ENCODE measurements at places on chromosomes 3 and 15. TPM values are rescaled to one million over a fixed set of nuclear protein-coding genes. Genes with fewer than 3 reads are reported as not detected.

COLQ gene
- total RNA-seq: not detected

GORASP1 gene
- total RNA-seq: 11.4 TPM

GRCh38 chr3:197512691-197513571 lies 42.8 kb downstream of the BDH1 start:
- DNase-seq: no peak

- no peak for DNase-seq
Observed at GRCh38 chr3:100561459-100562158, 47.8 kb upstream of the ADGRG7 start.

- DNase-seq: peak; percentile 92
Observed at GRCh38 chr15:100879464-100880138, at the start of gene ALDH1A3. ALDH1A3 (plus strand) TSS chr15:100879831; CDS start chr15:100879908, 77 bp downstream.

GRCh38 chr15:44447772-44448376 lies 20.4 kb downstream of the CTDSPL2 start:
- no peak for DNase-seq

GRCh38 chr15:94749811-94750617 lies 518.7 kb downstream of the MCTP2 start:
- no peak for DNase-seq

GRCh38 chr15:91992945-91993344 lies 139.4 kb downstream of the SLCO3A1 start:
- DNase-seq: no peak

DNA sequence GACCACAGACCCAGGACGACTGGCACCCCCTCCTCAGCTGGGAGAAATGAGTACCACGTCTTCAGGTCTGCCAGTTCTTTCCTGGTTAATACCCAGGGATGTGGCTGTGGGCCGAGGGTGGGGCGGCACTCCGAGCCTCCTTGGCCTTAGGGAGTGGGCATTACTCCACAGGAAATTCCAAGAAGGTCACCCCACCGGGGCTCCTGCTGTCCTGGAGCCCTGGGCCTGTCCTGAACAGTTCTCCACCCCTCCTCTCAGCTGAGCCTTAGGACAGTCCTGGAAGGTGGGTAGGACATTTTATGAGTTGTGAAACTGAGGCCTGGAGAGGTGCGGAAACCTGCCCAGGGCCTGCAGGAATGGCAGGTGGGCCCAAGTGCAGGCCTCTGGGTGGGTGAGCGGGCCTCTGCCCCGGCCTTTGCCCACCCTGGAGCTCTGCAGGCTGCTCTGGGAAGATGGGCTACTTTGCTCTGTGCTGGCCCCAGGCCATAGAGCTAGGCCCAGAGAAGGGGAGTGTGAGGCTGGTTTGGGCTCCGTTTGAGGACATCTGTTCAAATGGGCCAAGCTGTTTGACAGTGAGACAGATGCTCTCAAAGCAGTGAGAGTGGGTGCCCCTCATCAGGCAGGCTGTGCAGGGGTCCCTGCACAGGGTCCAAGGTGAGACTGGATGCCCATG lies 103.1 kb downstream of the TMEM266 start:
- DNase-seq: peak; percentile 72

DNA sequence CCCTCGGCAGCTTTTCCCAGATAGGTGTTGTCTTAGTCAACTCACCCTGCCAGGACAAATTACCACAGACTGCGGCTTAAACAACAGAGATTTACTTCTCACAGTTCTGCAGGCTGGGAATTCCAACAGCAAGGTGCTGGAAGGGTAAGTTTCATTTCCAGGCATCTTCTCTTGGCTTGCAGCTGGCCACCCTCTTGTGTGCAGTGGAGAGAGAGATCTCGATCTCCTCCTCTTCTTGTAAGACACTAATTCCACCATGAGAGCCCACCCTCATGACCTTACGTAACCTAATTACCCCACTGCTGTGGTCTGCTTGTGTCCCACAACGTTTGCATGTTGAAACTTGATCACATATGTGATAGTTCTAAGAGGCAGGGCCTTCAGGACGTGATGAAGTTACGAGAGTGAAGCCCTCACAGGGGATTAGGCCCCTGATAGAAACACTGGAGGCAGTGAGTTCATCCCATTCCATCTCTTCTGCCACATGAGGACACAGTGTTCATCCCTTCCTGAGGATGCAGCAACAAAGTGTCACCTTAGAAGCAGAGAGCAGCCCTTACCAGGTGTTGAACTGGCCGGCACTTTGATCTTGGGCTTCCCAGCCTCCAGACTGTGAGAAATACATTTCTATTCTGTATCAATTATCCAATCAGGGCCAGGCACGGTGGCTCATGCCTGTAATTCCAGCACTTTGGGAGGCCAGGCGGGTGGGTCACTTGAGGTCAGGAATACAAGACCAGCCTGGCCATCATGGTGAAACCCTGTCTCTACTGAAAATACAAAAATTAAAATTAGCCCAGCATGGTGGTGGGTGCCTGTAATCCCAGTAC lies 247.7 kb downstream of the PLCL2 start:
- DNase-seq: no peak

- DNase-seq: peak; percentile 86
Observed at GRCh38 chr15:93467337-93467736, 378.3 kb upstream of the RGMA start.

DNA sequence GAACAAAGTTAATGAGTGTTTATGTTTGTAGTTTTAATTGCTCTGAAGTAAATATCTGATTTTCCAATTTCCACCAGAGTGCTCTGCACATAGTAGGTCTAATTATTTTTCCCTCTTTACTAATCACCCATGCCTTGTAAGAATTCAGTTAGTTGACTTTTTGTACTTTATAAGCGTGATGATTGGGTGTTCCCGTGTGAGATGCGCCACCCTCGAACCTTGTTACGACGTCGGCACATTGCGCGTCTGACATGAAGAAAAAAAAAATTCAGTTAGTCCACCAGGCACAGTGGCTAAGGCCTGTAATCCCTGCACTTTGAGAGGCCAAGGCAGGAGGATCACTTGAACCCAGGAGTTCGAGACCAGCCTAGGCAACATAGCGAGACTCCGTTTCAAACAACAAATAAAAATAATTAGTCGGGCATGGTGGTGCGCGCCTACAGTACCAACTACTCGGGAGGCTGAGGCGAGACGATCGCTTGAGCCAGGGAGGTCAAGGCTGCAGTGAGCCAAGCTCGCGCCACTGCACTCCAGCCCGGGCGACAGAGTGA lies 507 bp upstream of the VHL start:
- DNase-seq: no peak

- no peak for DNase-seq
Observed at GRCh38 chr15:35723852-35724251, 177.9 kb upstream of the DPH6 start.

DNA sequence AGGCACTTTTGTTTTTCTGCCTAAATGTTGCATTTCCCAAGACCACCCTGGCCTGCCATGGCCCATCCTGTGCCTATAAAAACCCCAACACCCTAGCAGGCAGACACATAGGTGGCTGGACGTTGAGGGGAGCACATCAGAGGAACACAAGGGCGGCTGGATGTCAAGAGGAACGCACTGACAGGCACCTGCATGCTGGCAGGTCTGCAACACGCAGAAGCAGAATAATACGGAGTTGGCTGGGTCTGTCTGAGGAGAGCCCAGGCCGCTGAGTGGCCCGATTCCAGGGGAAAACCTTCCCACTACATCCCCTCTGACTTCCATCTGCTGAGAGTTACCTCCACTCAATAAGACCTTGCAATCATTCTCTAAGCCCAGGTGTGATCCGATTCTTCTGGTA lies 765.6 kb downstream of the PLOD2 start:
- DNase-seq: no peak

- DNase-seq: no peak
Observed at GRCh38 chr3:86554383-86554782, 436.6 kb downstream of the VGLL3 start.
